ENCODE measurements at places on chromosomes 2 and 18.

DNA sequence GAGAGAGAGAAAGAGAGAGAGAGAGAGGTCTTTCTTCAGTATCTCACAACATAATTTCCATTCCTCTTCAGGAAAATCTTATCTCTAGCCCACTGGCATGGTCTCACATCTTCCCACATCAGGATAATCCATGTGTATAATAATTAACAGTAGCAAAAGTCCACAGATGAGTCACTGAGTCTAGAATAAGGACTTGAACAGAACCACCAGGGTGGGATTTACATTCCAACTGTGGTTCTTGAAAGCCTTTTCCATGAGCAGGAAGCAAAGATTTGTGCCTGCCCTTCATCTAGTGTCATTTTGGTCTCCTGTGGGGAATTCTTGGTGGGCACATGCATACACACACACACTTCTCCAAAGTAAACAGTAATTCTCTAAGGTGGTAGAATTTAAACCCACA lies 107.1 kb upstream of the TCF4 start:
- no peak for DNase-seq

GRCh38 chr18:57231864-57232263 lies 85.0 kb downstream of the BOD1L2 start:
- no peak for DNase-seq

- DNase-seq = no peak
These were observed 89.0 kb upstream of the KCTD1 start for GRCh38 chr18:26637324-26637723.

- peak; percentile 61 for DNase-seq
These were observed 5.1 kb downstream of the SCG2 start for GRCh38 chr2:223597076-223597475.

DNA sequence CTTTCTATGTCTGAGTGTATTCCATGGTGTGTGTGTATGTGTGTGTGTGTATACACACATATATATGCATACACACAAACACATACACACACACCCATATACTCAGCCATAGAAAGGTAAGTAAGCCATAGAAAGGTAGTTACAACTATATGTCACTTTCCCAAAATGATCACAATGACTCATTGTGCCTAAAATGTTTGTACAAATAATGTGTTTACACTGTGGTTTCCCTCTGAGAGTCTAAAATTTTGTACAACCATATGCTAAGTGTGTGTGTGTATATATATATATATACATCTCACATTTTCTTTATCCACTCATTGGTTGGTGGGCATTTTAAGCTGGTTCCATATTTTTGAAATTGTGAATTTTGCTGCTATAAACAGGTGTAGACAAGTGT lies 55.3 kb upstream of the CSRNP3 start:
- DNase-seq = no peak

DNA sequence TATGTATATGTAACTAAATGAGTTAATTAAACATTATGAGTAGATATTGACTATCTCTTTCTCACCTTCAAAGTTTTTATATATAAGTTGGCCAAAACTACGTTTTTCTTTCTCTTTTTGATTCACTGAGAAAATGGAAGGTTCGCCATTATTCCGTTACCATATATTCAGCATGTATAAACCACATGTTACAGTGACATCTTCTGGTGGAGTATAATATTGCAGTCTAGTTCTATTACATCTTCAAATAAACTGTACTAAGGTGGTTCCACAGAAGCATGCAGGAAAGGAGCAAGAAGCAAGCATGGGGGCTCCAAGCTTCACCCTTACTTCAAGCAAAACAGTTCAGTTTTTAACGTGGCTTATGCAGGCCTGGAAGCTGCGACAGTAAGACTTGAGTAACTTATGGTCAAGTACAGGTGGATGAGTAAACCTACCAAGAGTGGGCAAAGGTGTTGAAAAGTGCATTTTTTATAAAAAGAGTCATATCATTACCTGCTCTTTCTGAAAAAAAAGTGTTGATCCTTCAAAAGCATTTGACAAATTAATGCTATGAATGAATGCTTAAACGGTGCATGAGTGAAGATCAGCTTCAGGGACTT lies 129.8 kb upstream of the RAB6C start:
- peak; percentile 77 for DNase-seq

Measured in fibroblast of villous mesenchyme (primary cell).